ENCODE measurements at places on chromosomes 5 and 9. TPM values are rescaled to one million over a fixed set of nuclear protein-coding genes. Genes with fewer than 3 reads are reported as not detected.

Gene PGM5
- total RNA-seq, result 33.3 TPM

Gene TTC39B
- 19.8 TPM for total RNA-seq

Gene OBP2B
- not detected for total RNA-seq

Gene PANK3
- total RNA-seq, result 35.9 TPM

Gene SLIT3
- total RNA-seq, result 69.2 TPM

Gene SPATA31D4
- total RNA-seq, result not detected

Gene PSMB7
- total RNA-seq, result 157 TPM

Gene SAPCD2
- 3.7 TPM for total RNA-seq

Gene CEP72
- 2.3 TPM for total RNA-seq

Gene C9orf50
- total RNA-seq, result 0.26 TPM

Gene TENT4A
- total RNA-seq, result 18.2 TPM

Gene IL5
- total RNA-seq, result not detected

Gene CBY3
- not detected for total RNA-seq

Gene PLEKHG4B
- total RNA-seq, result not detected

Gene SLC23A1
- total RNA-seq, result not detected

Gene NUTM2G
- total RNA-seq, result not detected

Gene IL9
- total RNA-seq, result not detected

Gene ADRB2
- 1.2 TPM for total RNA-seq

Gene TMEM215
- not detected for total RNA-seq

Gene ERCC6L2
- 60.2 TPM for total RNA-seq

Gene FGFR4
- total RNA-seq, result 0.65 TPM

Gene GPRIN1
- total RNA-seq, result 2.9 TPM

Gene SLC45A2
- total RNA-seq, result 0.17 TPM

Gene PRDM9
- total RNA-seq, result not detected

Gene C7
- total RNA-seq, result 36.9 TPM

Gene IRGM
- total RNA-seq, result 0.13 TPM

Gene CDKN2B
- total RNA-seq, result 6.0 TPM

Gene CTSV
- total RNA-seq, result 0.17 TPM

Gene TNFSF15
- total RNA-seq, result 0.03 TPM

Gene EGFL7
- 28.3 TPM for total RNA-seq

Gene LOX
- 1,031 TPM for total RNA-seq

Gene ABCA1
- total RNA-seq, result 85.7 TPM

Gene PDE8B
- 0.46 TPM for total RNA-seq

Gene CXCL14
- total RNA-seq, result 0.26 TPM

Gene IRF1
- total RNA-seq, result 16.1 TPM

All from smooth muscle cell of the pulmonary artery (primary cell).